ENCODE measurements at places on chromosomes 16 and 17.

DNA sequence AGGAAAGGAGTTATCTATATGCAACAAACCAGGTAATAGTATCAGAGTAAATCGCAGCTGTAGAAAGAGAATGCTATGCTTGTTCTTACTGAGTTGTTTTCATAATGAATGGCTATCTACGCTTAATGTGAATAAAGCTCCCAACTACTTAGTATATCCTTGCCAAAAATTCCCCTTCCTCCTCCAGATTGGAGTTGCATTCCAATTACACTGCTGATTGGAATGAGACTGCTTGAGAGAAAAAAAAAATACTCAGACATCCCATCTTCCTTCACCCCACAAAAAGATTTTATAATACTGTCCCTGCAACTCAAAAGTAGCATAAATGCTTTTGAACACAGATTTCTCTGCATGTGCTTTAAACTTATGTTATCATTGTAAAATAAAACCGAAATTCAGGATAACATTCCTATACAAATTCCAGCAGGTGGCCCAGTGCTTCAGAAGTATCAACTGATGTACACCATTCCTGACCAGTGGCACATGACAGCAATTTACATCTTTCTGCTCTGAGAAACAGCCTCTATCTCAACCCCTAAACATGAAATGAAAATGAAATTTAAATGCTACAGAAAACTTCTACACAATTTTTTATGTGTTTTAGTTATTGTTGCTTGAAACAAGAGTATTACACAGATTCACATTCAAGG is 47.0 kb downstream of the SMURF2 start:
- no peak for DNase-seq

DNA sequence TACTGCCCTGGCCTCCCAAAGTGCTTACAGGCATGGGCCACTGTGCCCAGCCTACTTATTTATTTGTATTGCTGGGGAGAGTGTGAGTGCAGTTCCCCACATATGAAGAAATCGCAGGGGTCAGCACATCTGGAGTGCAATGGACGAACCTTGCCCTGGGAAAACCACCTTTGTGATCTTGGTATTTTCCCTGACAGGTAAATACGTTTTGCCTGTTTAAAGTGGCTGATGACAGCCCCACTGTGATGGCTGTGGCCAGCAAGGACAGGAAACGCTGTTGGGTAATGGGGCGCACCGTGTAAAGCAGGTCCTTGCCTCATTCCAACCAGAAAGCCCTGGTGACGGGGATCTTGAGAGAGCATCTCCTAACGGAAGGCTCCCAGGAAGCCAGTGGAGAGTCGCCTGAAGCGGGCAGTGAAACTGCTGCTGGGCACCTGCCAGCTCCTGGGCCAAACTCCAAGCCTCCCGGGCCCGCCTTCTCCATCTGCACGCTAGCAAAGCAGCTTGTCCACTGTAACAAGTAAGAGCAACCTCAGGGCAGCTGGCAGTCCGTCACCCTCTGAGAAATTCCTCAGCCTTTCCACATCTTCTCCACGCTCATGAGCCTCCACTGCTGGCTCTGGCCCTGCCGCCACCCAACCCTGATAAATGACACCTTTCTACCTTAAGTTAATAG is 17.5 kb downstream of the EMC8 start:
- DNase-seq = no peak

DNA sequence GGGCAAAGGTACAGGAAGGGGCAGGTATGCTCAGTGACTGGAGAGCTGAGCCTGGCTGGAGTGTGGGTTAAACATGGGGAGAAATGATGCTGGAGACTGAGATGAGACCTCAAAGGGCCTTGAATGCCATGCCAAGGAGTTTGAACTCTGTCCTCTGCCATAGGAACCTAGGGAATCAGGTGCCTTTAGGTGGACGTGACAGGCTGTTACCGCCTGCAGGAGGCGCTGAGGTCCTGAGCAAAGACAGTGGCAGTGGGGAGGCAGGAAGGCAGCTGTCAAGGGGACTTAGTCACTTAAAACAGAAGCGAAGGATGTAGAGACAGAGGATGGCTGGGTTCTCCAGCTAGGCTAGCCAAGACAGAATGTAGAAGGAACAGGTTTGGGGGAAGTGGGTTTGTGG is 9.1 kb downstream of the PSMB3 start:
- no peak for DNase-seq

DNA sequence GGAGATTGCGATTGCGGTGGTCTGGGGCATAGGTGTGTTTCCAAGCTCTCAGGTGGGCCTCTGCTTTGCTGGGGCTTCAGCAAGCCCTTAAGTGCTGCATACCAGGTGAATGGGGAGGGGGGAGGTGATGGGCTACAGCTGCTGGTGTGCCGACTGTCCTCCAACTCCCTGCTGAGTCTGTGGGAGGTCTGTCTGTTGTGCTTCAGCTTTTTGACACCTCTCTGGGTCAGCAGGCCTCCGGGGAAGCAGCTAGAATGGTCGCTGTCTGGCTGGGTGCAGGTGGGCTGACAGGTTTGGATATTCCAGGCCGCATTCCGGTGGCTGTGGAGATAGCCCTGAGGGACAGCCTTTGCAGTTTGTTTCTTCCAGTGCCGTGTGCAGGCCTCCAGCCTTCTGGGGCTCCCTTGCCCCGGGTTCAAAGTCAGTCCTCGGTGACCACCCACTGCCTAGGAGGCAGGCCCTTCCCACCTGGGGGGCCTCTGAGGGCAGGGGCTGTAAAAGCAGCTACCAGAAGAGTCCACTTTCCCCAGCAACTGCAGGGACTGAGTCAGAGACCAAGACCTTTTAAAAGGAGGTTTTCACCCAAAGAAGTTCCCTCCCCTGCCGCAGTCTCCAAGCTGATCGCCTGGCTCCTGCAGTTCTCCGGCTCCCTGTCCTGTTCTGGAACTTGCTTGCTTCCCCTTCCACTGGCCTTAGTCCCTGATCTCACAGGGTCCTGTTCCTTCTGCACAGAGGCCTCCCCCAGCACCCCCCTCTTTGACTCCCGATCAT is 2.0 kb upstream of the TTYH2 start:
- no peak for DNase-seq

- no peak for DNase-seq
Observed at GRCh38 chr16:30335598-30336474, 19.3 kb downstream of the CD2BP2 start.

DNA sequence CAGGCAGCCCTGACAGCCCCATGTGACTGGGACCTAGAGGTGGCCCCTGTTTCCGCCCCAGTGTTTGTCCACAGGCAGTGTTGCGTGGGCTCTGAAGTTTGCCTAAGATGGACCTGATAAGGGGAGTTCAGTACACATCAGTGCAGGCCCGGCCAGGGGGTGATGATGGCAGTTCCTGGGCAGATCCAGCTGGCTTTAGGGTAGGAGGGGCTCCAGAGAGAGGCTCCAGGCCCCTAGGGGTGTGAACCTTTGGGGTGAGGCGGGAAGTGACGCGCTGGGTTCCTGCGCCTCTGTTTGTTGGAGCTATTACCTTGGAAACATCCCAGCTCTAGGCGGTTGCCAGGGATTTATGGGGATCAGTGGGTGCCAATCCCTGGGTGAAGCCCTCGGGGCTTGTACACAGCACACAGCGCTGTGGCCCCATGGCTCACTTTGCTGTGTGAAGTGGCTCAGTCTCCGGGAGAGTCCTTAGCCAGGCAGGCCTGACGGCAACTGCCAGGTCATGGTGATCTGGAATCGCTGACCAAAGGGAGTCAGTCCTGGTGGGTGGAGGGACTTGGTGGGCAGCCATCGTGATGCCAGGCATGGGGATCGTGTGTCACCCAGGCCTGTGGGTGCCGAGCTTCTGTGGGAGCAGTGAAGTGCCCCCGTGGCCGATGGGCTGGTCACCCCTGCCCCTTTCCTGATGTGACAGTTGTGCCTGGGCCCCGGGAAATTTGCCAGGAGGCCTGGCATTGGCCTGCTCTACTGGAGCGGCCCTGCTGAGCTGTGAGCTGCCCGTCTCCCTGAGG is 146.1 kb downstream of the SEC14L1 start:
- no peak for DNase-seq

DNA sequence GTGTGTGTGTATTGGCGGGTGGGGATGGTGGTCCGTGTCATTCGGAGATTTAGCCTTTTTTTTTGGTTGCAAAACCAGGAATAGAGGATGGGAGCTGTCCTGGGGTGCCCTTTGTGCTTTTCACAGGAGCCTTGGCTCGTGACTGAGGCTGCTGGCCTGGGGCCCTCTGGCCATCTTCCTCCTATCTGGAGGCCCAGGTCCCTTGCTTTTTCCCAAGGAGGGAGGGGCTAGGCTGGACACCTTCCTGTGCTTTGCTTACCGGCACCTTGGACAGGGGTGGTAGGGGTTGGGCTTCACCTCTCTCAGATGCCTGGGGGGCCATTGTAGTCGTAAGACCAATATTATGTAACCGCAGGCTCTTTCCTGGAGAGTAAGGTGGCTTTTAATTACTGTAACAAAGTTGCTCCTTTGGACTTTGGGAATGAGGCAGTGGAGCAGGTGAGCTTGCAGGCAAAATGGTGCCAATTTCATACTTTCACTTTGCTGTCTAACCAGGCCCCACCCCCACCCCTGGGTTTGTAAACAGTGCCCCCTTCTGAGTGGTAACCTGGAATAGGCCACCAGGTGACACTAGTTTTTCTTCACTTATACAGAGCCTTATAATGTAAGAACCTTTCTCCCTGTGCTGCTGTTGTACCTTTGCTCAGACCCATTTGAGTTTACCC is 1.2 kb downstream of the DYNLL2 start:
- DNase-seq = no peak

DNA sequence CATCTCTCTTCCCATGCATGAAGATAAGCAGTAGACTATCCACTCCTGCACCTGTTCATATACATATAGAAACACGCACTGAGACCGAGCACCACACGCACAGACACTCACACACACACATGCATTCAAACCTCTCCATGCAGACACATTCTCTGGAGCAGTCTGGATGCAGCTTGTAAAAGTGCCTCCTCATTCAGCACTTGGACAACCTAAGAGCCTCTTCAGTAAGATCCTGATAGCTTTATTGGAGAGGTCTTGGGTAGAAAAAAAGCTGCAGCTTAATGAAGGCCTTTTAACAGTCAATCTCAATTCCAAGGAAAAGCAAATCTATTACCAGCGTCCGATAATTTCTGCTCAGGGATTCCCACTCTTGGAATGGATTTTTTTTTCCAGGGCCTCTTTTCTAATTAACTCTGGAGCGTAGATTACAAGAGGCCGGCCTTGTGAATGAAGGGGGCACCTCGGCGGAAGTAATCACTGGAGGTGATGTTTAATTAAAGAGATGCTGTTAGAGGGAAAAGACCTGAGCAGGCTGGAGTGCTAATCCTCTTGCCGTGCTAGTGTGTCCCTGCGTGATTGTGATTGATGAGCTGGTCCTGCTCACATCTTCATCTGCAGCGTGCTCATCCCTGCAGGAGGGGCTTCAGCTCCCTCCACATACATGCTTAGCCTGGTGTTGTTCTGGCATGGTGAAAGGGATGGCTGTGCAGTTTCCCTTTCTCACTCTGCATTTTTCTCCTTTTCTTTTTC is 155.1 kb downstream of the RBFOX1 start:
- no peak for DNase-seq

DNA sequence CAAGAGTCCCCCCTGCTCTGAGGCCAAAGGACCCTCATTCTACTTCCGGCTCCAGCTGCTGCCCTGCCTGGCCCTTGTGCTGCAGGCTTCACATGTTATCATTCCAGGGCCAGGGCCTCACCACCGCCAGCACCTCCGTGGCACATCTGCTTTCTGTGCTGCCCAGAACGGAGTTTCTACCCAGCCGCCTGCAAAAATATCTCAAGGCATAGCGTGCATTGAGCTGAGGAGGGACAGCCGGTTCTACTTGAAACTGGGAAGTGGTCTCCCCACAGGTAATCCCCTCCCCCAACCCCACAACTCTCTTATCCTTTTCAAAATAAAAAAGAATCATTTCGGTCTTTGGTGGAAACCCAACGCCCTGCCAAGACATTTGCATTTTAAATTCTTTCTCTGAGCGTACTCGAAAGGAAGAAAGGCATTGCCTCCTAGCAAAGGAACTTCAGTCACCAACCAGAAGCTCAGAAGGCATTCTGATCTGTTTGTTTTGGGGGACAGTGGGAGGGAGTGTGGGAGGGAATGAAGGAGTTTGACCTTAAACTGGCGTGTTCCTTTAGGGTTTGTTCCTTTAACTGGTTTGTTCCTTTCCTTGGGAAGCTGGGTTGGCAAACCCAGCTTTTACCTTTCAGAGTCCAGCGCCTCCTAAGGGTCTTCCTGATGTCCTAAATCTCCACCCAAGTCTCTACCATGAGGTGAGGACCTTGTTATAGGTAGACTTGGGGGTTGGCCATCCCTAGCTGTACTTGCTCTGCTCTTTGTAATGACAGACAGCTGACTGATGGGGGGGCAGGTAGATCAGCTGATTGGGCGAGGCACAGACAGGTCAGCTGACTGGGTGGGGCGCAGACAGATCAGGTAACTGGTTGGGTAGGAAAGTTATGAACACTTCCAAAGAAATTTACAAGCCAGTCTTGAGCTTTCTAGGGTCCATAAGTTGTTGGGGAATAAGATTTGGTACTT is 33.4 kb upstream of the PIK3R6 start:
- DNase-seq = no peak

GRCh38 chr16:87051526-87052320 is 265.5 kb downstream of the C16orf95 start:
- DNase-seq = no peak

DNA sequence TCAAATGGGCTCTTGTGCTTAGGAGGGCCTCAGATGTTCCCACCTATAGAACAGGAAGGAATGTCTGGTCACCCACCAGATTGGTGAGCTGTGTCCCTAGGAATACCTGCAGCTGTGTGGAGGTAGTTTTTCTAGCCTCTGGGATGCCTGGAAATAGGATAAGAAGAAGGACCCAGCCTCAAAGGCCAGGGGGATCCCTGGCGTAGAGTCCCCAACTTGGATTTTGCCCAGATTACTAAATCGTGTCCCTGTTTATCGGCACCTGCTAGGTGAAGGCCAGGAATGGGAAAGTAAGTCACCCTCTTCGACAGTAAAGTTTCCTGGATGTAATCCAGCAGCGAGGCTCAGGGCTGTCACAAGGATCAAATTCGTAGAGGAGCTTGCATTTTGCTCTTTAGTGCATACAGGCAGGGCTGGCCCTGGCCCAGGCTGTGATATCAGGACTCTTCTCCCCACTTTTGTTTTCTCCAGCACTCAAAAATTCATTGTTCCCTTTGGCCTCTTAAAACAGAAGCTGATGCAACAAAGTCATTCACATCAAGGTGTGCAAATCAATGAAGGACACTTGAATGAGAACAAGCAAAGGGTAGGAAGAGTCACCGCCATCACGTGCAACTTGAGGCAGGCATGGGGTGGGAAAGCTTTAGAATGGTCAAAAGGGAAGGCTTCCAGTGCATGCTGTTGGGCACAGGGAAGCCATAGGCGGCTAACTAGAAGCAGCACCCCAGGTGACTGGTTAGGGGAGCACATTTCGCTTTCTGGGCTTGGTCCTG is 7.5 kb downstream of the SLC13A2 start:
- no peak for DNase-seq

DNA sequence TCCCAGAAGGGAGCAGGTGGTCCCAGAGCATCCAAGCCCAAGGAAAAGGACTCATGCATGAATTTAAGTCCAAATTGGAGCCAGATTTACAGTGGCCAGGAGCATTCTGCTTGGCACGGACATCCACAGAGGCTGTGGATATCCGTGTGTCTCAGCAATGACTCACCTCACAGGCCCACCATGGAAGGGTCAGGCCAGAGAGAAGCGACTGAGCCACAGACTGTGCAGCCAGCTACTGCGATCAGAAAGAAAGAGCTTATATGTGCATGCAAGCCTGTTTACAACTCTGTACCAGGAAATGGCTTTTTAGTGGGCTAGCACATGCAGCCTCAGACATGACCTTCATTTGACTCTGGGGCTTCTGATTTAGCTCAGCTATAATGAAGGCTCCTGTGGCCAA is 231.0 kb downstream of the C16orf95 start:
- DNase-seq = no peak

GRCh38 chr17:64326420-64327054 is 63.5 kb upstream of the TEX2 start:
- no peak for DNase-seq

GRCh38 chr16:54808890-54809289 is 121.8 kb upstream of the IRX5 start:
- DNase-seq = no peak

Data from T-helper 17 cell (primary cell).